ENCODE measurements at places on chromosomes 13 and 19.
A peak's percentile ranks its signal among the peaks of the same experiment; 100 is the strongest.

GRCh38 chr13:112733112-112733511, 43.3 kb downstream of the ATP11A start:
- no peak for DNase-seq

DNA sequence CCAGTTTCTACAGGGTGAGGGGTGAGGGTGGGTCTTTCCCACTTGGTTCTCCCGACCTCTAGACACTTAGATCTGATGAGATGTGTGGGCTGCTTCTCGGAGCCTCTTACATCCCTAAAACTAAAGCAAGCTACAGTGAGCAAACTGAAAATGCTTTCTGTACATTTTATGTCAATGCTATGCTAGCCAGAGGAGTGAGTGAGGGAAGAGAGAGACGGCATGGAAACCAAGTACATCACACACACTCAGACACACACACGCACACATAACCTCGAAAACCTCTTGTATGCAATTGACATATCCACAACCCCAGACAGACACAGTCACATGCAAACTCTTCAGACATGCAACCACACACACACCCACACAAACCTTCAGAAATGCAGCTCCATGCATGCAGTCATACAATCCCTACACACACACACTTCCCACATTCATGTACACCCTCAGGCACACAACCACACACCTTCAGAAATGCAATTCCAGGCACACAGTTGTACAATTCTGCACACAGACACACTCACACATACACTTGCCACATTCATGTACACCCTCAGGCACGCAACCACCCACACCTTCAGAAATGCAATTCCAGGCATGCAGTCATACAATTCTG, 1.4 kb downstream of the SLC1A6 start:
- no peak for DNase-seq

- DNase-seq, result no peak
Measured at GRCh38 chr19:35549174-35549788, 3.9 kb downstream of the TMEM147 start.

DNA sequence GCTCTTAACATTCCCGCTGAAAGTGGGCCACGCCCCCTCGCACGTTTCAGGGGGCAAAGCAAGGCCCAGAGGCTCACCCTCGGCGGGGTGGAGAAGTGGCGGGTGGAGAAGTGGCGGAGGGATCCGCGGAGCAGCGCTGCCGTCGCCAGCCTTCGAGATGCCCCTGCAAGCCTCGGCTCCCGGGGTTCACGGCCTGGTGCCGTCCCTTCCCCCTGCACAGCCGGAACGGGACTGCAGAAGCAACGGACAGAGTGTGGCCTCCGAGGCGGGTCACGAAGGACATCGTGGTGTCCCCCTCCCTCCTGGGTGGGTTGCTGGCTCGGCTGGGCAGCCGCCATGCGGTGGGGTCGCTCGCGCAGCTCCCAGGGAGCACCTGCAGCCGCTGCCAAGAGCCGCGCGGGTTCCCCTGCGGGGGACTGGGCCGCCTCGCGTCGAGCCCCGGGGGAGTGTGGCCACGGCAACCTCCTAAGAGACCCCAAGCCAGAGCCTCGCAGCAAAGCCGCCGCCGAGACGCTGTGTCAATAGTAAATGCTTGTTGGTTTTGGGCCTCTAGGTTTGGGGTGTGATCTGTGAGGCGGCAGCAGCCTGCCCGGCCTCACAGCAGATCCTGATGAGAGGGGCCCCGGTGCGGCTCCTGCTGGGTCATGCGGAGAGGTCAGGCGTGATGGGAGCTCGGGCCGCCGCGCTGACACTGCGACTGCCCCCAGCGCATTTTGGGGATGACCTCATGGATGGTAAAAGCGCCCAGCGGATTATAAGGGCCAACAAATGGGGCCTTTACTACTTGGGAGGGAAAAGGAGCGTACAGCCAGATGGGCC, 5.5 kb downstream of the TPGS1 start:
- DNase-seq, result peak; percentile 13

DNA sequence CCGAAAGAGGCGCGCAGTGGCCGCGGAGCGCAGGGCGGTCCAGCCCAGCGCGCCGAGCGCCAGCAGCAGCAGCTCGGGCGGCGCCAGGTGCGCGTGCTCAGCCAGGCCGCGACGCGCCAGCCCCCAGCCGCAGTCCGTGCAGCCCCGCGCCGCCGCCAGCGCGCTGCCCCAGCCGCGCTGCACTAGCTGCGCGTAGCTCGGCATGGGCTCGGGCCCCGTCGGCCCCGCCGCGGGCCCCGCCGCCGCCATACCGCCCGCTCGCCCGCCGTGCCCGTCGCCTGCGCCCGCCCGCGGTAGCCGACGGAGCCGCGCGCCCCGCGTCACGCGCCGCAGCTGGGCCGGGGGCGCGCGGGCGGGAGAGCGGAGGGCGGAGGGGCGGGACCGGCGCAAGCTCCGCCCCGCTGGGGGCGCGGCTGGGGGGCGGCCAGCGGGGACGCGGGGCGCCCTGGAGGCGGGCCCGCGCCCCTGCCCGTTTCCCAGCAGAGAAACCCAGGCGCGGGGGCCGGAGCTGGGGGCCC, at the start of gene CERS1:
CERS1 (minus strand) TSS at position 335 of the 518 bp plus-strand sequence; CDS start at position 249, 86 bp downstream.
- no peak for DNase-seq

DNA sequence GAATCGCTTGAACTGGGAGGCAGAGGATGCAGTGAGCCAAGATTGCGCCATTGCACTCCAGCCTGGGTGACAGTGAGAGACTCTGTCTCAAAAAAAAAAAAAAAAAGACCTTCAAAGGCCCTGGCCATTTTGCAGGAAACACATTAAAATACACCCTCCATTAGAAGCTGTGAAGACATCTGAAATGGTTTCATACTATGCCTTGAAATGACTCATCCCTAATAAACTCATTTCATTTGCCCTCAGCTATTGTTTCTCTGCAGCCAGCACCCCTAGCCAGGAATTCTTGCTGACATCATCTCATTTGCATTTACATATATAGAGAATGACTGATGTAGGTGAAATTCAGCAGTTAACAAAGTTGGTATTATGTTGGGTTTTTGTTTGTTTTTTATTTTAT, 8.7 kb downstream of the EML2 start:
- DNase-seq, result no peak

DNA sequence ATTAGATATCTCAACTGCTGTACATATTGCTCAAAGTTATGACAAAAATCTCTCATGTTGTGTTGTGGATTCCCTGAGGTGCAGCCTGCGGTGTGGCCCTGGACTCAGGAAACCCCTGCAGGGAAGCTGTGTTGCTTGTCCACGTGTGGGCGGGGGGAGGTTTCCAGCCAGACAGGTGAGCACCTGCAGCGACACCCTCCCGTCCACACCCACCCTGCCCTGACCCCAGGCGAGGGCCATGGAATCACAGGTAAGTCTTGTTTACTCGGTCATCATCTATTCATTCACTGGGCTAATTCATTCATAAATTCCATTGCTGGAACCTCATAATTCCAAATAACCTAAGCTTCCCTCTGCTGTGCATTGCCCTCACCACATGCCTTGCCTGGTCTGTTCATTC, 14.1 kb downstream of the PLPP2 start:
- no peak for DNase-seq

DNA sequence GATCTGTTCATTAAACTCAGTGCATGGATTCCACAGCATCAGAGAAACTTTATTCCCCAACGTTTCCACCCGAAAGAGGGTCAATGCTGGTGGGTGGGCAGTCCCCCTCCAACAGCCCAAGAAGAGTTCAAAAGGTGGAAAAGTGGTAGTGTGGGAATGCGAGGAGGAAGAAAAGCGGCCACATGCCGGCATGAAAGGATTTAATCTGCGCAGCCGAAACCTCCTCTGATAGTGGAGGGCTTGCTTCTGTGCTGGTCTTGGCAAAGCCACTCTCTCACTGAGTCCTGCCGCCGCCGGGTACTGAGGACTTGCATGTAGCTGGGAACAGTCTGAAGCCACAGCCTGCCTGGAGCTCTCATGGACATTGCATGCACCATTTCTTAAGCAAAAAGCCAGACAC, 136.2 kb upstream of the ZNF536 start:
- DNase-seq, result no peak

GRCh38 chr13:95174517-95174916, 126.7 kb downstream of the ABCC4 start:
- DNase-seq, result no peak

DNA sequence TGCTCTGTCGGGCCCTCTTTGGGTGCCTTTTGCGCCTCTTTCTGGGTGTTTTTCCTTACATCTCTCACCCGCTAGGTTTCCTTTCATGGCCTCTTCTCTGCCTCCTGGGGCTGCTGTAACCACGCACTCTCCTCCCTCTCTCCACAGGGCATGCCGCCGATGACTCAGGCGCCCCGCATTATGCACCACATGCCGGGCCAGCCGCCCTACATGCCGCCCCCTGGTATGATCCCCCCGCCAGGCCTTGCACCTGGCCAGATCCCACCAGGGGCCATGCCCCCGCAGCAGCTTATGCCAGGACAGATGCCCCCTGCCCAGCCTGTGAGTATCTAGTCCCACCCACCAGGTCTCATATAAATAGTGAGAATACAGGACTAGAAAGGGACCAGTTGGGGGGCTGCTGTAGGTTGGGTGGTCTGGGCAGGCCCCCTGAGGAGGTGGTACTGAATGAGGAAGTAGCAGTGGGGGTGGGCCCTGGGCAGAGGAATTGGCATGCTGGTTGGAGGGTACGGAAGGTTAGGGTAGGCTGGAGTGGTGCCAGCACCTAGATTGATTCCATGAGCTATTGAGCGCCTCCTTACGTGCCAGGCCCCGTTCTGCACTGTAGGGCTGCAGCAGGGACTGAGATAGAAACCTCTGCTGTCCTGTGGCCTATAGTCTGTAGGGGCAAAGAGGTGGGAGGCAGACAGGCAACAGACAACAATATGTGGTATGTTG, 11.9 kb downstream of the SNRPA start:
- DNase-seq, result no peak

DNA sequence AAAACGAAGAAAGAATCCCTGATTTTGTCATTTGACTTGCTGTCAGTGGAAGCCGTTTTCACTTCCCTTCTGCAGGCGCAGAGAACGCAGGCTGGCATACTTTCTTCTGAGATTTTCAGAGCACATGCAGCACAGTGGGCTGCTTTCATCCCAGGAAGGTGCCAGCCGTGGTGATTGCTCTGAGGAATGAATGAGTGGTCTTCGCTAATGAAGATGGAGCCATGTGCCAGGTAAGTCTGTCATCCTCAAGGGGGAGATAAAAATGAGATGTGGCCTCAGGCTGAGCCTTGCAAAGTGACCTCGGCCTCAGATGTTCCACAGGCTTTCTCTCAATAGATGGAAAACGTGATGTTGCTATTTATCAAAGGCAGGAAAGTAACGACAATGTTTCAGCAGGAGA, 94.6 kb upstream of the FARP1 start:
- DNase-seq, result no peak

DNA sequence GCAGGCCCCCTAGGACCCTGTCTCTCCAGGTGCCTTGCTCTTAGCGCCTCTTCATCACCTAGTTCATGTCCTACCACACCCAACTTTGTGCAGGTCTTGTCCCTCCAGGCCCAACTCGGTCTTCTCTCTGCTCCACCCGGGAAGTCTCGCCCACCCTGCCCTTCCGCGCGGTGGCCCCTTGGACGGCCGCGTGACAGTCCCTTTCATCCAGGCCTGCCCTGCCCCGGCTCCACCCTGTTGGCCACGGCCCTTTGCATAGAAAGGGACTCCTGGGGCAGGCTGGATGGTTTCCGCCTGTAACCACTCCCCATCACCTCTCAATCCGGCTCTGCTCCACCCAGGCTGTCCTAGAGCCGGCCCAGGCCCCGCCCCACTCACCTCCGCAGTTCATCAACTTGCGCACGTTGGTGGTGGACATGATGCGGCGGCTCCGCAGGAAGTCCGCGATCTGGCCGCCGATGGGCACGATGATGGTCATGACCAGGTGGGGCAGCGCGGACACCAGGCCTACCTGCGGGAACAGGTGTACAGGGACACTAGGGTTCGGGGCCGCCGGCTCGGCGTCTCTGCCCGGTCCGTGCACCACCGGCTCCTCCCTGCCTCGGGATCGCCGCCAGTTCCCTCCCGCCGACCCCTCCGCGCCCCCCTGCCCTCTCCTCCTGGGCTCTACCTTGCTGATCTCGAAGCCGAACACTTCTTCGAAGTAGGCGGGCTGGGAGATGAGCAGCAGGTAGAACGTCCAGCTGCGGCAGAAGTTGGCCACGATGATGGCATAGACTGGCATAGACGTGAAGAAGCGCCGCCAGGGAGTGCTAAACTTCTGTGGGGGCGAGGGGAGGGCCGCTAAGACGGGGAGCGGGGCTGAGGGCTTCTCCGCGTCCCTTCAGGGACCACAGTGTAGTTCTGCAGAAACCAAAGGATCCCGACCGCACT, 7.2 kb downstream of the GFY start:
- peak; percentile 70 for DNase-seq

DNA sequence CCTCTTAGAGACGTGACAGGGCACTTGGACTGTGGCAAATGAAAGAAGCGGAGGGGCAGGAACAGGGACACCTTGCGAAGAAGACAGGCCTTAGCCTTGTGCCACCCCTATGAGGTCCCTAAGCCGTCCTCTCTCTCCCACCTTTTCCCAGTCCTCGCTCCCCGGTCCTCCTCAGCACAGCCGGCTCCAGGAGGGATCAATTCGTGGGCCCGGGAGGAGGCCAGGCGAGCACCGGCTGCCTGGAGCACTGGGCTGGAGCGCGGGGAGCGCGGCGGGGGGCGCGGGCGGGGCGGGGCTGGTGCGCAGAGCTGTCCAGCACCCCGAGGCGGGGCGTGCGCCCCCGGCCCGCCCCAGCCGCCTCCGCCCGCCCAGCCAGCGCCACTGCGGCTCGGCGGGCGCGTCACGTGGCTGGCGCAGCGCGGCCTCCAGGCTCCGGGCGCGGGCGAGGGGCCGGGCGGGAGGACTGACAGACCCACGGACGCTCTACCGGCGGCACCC, at the start of gene LRP3:
LRP3 (plus strand) TSS at position 466 of the 498 bp plus-strand sequence. CDS start 456 bp downstream, outside the sequence.
- DNase-seq, result peak; percentile 27

GRCh38 chr13:109333893-109334651, 452.3 kb downstream of the IRS2 start:
- no peak for DNase-seq

DNA sequence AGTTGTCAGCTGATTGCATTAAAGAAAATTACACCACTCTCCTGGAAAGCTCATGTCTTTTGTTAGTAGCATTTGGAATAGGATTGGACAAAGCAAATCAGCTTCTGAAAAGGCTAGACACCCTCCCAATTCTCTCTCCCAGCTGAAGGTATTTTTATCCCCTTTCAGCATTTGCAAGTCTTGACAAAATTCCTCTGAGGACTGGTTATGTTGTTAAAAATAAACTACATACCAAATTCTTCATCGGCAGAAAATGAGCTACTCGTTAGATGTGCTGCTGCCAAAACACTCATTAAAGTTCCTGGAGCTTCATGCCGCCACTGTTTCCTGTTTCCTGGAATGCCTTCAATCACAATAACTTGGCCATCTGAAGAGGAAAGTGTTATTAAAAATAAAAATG, 37.1 kb downstream of the UTP14C start:
- no peak for DNase-seq

GRCh38 chr13:105030851-105031250, 1504.6 kb downstream of the EFNB2 start:
- no peak for DNase-seq

GRCh38 chr19:23071147-23071511, 45.7 kb upstream of the ZNF730 start:
- DNase-seq, result peak; percentile 28

All from mucosa of descending colon (tissue), 3 donors.